Uterus (tissue), 4 donors: ENCODE measurements at places on chromosomes 3 and 15. TPM values are rescaled to one million over a fixed set of nuclear protein-coding genes. Genes with fewer than 3 reads are reported as not detected.

DNA sequence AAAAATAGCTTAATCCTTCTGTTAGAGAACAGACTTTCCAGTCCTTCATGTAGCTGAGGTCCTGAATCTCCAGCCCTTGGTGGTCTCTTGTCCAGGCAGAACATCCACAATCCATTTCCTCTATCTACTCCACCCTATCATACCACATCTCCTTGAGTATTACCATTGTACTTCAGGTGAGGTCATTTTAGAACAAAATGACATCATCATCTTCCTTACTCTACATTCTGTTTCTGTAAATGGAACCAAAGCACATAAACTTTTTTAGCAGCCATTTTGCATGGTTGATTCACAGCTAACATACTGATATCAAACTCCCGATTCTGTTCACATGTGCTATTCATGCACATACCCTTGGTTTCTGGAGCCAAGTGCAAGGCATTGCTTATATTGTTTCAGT is 112.4 kb downstream of the C3orf70 start:
- DNase-seq, result no peak

GRCh38 chr3:150106740-150107428 is 136.2 kb upstream of the PFN2 start:
- no peak for DNase-seq

Gene ANKRD63
- total RNA-seq, result not detected

Gene CCDC50
- 103 TPM for total RNA-seq
